ENCODE measurements at places on chromosomes 3 and 15.

DNA sequence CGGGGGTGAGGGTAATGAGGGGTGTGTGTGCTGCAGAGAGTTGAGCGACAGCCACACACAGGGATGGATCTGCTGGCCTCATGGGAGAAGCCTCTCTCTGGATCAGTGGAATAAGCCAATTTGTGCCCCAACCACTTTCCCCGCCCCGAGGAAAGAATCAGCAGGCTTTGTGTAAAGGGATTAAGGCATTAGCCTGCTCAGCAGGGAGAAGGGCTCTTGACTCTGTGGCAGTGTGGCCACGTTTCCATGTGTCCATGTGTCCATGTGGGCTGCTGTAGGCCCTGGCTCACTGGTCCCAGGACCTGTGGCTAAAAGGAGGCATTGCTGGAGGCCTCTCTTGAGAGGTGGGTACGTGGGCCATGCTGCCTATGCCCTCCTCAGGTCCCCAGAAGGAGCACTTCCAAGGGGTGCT lies 104.7 kb downstream of the HMG20A start:
- no peak for DNase-seq

- DNase-seq, result no peak
Measured at GRCh38 chr3:148208975-148209374, 488.7 kb upstream of the AGTR1 start.

DNA sequence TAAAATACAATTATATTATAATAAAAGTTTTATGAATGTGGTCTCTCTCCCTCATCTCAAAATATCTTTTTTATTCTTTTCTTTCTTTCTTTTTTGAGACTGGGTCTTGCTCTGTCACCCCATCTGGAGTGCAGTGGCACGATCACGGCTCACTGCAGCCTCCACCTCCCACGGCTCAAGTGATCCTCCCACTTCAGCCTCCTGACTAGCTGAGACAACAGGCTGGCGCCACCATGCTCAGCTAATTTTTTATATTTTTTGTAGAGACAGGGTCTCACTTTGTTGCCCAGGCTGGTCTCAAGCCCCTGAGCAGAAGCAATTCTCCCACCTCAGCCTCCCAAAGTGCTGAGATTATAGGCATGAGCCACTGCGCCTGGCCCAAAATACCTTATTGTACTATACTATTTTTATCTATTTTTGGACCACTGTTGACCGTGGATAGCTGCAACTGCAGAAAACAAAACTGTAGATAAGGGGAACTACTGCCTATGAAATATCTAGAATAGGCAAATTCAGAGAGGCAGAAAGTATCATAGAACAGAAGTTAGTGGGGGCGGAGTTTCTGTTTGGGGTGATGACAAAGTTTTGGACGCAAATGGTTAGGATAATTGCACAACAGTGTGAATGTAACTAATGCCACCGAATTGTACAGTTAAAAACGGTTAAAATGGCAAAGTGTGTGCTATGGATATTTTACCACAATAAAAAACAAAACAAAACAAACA lies 66.6 kb downstream of the SLC12A8 start:
- DNase-seq, result no peak

DNA sequence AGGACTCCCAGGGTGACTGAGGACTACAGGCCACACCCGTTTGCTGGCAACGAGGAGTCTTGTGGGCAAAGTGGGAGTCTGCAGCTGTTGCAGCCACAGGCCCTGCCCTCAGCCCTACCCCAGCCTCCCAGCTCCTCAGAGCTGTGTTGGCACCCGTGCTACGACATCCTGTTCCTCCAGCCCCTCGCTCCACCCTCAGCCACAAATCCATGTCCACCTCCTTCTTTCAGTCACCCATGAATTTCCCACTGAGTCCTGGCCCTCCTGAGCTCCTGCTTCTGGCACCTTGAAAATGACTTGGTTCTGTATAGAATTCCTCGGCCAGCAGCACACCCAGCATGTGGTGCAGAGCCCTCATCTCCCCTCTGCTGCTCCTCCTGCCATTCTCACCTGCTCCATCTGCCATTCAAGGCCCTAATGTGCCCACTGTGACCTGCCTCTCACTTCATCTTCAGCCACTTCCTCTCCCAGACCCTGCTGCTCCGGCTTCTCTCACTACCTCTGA lies 20.9 kb upstream of the VILL start:
- DNase-seq, result no peak

DNA sequence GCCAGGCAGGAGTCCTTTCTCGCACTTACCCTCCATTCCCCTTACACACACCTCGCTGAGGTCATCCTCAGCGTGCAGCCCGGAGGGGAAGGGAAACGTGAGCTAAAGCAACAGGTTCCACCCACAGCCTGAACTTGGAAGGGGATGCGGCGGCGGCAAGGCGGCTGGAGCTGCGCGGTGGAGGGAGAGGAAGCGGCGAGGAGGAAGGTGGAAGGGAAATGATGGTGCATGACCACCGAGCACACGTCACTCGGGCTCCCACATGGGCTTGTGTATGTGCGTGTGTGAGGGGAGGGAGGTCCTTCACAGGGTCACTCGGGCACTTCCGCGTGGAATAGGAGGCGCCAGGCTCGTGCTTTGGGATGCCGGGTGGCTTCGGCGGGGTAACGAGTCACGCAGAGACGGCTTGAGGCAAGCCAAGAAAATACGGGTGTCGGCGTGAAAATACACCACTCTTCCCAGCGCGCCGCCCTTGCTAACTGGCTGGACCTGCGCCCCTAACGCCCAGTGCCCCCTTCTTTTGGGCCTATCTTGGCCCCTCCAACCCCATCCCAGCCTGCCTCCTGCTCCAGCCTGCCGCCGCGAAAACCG lies 225.5 kb upstream of the IL12A start:
- no peak for DNase-seq

GRCh38 chr3:141083836-141084649 lies 32.9 kb downstream of the SPSB4 start:
- no peak for DNase-seq

- no peak for DNase-seq
Measured at GRCh38 chr3:16871915-16872842, 12.6 kb upstream of the PLCL2 start.

GRCh38 chr15:64045774-64046420 lies 388 bp downstream of the DAPK2 start:
- no peak for DNase-seq

DNA sequence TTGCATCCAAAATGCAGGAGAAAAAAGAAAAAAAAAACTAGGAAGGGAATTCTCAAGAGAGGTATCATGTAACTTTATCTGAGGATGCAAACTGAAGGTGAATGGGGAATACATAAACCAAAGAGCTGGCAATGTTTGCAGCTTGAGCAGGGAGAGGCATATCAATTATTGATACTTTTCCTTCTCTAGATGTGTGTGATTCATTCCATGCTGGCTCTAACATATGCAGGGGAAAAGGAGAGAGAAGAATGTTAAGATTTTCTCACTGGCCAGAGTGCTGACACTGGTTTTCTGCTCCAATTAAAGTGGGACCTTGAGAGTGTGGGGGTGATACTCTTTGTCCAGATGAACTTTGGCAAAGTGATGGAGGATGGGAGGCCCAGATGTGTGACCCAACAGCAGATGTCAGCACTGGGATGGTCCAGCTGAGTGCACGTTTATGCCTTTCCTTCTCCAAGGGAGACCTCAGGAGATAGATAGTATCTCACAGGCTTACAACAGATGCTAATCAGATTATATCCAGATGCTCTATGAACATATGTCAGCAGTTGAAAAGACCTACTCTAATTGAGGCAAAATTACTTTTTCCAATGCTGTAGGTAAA lies 50.0 kb upstream of the PSMD6 start:
- no peak for DNase-seq

DNA sequence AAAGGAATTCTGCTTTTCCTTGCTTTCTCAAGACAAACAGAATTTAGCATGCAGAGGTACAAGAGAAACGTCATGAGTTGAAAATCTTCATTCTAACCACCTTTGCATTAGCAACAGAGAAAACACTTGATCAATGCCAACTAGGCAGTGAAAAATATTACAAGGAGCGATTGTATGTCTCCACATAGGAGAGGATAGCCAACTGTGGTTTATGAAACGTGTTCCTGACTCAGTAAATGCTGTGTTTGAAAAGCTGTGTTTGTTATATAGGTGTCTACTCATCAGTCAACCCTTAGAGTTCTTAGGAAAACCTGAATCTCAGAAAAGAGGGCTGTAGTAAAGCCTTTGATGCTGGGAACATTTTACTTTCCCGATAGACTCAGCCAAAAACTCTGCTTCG lies 102.4 kb downstream of the FRMD4B start:
- DNase-seq, result no peak

DNA sequence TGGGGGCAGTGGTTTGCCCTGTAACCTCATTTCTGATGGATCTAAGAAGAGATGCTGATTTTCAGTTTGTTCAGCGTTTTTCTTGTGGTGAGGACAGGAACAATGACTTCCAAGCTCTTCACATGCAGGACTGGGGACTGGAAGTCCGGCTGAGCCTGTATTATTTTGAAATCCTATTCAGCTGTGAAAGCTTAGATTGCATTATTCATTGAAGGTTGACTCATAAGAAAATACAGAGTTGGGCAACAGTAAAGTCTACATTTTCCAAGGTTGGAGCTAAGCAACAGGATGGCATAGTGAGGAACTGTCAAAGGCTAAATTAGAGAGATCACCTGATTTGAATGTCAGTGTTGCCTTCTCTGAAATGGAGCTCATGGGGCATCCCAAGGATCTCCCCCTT lies 230.9 kb upstream of the FEZF2 start:
- no peak for DNase-seq

DNA sequence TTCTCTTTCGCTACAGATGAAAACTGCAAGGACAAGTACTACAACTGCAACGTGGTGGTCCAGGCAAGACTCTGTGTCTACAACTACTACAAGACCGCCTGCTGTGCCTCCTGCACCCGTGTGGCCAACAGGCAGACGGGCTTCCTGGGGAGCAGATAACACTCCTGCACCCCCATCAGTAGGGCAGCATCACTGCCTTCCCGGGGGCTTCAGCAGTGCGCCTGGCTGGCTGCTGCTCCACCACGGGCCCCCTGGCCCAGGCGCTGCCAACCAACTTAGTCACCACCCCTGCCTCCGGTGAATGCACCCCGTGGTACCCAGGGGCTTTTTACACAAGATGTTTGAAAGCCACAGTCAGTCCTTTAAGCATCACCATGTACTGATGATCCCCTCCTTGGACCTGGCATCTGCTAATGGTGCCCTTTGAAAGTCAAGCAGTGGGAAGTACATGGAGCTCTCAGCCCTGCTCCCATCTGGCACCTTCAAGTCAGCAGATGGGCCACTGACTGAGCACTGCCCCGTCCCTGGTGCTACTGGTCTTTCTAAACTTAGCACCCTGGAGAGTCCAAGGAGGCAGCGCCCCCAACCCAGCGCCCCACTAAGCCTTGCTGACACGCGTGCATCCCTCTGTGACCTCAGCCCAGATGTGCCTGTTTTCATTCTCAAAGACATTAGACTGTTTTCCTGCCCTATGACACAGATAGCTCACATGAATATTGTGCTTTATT lies 33.0 kb upstream of the NR2E3 start:
- no peak for DNase-seq

- no peak for DNase-seq
Measured at GRCh38 chr3:48428572-48429316, 1.1 kb downstream of the PLXNB1 start.

GRCh38 chr3:177382944-177383343 lies 185.7 kb upstream of the TBL1XR1 start:
- DNase-seq, result no peak

- DNase-seq, result no peak
Measured at GRCh38 chr3:127964053-127964452, 49.0 kb downstream of the KBTBD12 start.

GRCh38 chr3:72183489-72183888 lies 398.5 kb upstream of the PROK2 start:
- no peak for DNase-seq

DNA sequence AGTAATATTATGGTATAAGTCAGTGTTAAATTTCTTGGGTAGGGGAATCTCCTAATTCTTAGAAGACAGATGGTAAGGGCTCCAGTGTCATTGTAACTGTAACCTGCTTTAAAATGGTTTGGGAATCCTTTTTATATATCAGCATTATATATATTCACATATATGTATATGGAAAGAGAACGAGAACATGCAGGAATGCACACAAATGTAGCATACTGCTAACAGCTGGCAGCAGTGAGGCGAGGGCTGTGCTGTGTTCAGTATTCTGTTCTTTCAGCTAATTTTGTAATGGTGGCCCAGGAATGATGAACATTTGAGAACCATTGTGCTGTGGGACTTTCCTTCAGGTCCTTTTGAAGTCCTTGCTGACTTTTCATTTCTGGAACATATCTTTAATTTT lies 60.8 kb downstream of the EEFSEC start:
- no peak for DNase-seq

GRCh38 chr15:70047386-70048197 lies 50.1 kb downstream of the TLE3 start:
- DNase-seq, result no peak

- no peak for DNase-seq
Measured at GRCh38 chr3:23283625-23284024, 80.5 kb downstream of the UBE2E2 start.

GRCh38 chr3:12393894-12394293 lies 90.4 kb upstream of the TSEN2 start:
- no peak for DNase-seq

DNA sequence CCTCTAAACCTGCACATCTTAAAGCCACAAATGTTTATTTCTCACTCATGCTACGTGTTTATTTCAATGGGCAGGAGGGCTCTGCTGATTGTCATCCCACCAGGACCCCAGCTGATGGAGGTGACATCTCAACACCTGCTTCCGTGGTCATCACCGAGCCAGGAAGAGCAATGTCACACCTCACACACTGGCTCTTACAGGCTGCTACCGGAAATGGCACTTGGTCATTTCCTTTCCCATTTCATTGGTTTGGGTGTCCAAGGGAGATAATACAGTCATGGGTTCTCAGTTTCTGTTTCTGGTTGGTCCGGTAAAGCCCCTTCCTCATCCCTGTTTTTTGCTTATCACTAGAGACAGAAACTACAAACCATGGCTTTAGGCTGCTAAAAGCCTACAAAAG lies 41.9 kb downstream of the ABHD2 start:
- no peak for DNase-seq

DNA sequence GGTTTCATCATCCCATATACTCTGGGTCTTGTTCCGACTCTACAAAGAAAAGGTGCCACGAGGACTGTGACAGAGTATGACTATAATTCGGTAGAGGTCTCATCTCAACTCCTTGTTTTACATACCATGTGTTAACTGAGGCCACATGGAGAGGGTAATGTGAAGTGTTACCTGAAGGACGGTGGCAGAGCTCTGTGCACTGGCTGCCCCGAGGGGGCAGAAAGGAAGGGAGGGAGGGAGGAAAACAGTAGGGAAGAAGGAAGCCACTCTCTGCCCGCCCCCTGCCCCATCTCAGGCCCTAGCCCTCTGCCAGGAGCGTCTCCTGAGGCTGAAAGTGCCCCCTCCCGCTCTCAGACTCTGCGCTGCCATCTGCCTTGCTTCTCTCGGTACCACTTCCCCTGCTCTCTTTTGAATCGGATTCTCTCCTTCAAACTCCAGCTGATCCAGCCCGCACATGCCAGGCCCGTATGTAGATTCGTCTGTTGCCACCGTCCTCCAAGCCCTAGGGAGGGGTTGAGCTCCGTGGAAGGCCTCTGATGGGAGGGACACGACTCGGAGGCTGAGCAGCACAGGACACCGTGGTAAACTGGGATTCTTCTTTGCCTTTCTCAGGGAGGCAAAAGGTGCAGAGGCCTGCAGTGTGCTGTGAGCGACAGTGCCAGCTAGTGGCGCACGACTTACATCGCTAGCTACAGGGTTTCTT lies 70.5 kb upstream of the ATP10A start:
- peak; percentile 30 for DNase-seq

- no peak for DNase-seq
Measured at GRCh38 chr3:58296269-58296668, 9.8 kb upstream of the RPP14 start.

Data from stimulated activated CD4-positive, alpha-beta T cell treated with anti-CD3 and anti-CD28 coated beads, Interleukin-1b, Interleukin-23, amount 100 ng/mL, for 1 hour (primary cell).